ENCODE measurements at places on chromosomes 6 and 20.

DNA sequence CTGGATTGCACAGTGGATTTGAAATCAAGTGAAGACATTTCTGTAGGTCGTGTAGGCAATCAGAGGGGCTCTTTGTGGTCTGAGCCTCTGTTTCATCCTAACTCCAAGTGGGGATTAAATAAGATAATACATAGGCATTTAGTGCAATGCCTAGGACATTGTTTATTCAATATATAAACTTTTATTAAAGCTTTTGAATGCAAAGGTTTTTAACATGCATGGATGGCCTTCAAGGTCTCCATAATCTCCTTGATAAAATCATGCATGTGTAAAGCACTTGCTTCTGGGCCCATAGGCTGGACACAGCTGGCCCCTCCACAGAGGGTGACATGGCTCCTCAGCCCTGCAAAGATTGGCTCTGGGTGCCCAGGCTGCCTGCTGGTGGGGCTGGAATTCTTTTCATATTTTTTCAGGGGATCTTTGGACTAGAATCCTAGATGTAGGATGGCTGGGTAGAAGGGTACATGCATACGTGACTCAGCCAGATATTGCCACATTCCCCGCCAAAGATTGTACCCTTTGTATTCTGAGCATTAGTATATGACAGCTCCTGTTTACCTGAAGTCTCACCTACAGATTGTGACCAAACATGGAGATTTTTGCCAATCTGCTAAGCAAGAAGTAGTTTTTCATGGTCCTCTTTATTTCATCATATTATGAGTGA lies 19.0 kb upstream of the AVP start:
- no peak for DNase-seq

DNA sequence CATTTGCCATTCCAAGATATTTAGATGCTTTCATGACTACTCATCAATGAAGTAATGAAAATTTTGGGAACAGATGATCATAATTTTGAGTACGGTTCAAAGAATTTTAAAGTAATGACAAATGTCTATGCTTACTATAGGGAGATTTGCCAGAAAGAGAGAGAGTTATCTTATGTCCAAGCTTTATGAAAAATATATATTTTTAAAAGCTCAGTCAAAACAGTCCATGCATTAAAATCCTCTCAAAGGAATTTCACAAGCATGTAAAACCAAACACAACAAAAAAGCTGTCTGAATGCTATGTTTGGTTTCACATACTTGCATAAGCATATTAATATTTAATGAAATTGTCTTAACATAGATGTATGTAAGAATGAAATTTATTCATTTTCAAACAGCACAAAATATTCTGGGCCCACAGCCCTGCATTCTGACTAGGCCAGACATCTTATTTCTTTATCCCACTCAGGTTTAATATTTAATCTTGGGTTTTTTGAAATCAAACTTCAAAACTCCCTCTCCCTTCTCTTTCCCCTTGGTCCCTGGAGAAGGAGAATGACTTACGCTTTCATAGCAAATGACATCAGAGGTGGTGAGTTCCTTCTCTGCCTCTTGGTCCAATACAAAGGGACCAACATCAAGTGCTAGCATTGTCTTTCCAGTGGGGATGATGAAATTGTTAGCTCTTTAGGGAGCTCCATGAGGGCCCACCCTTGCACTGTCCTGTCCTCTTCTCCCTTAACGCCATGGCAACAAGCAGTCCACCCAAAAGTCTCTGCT lies 94.2 kb downstream of the ADAT2 start:
- DNase-seq = no peak

GRCh38 chr6:128239146-128239545 lies 281.3 kb downstream of the PTPRK start:
- no peak for DNase-seq

GRCh38 chr6:110419028-110419739 lies 3.8 kb upstream of the DDO start:
- no peak for DNase-seq

- DNase-seq = no peak
These were observed 681 bp downstream of the SYCP2 start for GRCh38 chr20:59932616-59933295.

DNA sequence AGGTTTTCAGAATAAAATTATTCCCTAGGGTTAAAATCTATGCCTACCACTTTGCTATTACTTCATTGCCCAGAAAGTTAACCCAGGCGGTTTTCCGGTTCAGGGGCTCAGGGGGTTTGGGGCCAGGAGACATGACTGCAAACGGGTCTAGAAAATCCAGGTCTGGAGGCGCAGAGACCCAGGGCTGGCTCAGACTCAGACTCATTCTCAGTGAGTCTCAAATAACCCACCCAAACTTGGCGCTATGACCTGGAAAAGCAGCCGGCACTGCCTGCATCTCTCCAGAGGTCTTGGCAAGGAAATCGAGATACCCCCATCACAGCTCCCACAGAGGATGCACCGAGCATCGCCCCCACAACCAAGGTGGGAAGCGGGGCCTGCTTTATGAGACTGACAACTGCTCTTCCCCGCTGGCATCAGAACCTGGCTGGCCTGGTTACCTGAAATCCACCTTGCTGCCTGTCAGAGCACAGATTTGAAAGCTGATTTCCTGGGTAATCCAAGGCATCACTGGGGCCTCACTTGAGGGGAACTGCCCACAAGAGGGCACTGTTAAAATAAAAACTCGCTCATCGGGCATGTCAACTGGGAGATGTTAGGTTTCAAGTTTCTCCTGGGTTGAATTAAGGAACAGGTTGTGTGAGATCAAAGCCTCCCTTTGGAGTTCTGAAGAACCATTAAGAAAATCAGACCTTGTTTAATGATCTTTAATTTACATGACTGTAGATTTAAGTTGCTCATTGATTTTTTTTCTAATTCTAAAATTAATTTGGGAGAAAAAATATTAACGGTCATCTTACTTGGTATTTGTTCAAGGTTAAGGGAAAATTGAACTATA lies 55.1 kb downstream of the KIF16B start:
- DNase-seq = peak; percentile 42

DNA sequence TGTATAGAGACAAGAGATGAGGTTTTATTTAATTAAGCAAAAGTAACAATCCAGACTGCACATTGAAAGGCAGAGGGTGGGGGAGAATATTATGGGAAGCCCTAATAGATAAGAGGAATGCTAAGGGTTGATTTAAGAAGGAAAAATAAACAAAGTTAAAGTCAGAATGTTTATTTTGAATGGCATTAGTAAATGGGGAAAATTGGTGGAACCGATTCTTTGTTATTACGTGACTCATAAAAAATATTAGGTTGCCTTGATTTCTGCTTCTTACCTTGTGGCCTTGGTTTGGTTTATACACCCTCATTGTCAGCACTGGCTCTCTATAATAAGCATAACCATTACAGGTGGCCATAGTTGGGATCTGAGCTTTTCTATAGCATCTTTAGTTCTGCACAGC lies 674.8 kb upstream of the CITED2 start:
- no peak for DNase-seq

GRCh38 chr6:39688494-39688893 lies 36.7 kb downstream of the KIF6 start:
- peak; percentile 90 for DNase-seq

DNA sequence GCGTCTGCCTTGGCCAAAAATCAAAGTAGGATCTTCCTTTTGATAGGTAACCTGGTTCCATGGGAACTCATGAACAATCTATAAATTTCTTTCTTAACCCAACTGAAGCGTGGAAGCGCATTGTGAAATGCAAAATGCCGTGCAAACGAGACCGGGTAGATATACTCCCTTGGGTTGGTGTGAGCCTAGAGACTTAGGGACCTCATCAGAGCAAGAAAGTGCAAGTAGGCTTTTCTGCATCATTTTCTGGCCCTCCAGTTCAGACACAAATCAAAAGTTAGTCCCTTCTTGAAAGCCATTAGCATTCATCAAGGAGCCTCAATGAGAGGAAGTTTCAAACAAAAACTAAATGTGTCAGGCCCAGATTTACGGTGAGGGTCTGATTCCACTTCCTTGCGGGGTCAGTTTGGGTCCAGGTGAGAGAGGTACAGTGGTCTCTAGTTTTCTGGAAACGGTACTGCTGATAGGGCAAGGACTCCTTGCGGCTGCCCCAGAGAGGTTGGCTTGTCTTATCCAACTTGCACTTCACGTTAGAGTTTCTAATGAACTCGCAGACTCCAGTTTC lies 5.3 kb upstream of the ZNF184 start:
- peak; percentile 41 for DNase-seq

DNA sequence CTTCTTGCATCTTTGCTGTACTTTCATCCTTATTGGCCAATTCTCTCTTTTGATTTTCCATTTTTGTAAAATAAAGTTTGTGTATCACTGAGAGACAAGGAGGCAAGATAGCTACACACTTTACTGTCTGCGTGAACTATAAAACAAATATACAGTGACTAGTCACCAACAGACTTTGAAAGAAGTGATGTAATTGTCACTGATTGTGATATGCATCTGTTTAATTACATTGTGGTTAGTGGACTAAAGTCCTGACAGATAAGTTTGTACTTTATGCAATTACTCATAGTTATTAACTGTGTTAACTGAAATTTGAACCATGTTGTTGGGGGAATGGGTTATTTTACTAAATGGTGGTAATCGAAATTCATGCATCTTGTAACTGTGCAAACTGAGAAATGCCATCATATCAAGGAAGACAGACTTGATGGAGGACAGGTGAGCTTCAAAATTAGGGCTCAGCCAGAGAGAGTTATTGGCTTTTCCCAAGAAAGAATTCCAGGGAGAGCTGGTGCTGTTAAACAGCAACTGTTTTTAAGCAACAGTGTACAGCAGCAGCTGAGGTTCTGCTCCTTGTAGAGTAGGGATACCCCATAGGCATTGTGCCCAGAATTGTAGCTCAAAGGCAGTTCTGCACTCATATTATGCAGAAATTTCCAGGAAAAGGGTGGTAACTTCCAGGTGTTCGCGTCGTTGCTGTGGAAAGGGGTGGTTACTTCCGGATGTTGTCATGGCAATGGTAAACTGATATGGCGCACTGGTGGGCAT lies 62.9 kb downstream of the EFHC1 start:
- DNase-seq = no peak

GRCh38 chr20:54284928-54285704 lies 77.2 kb downstream of the PFDN4 start:
- DNase-seq = no peak
